T-cell (primary cell): ENCODE measurements at places on chromosomes 6 and 20. TPM values are rescaled to one million over a fixed set of nuclear protein-coding genes. Genes with fewer than 3 reads are reported as not detected.

DNA sequence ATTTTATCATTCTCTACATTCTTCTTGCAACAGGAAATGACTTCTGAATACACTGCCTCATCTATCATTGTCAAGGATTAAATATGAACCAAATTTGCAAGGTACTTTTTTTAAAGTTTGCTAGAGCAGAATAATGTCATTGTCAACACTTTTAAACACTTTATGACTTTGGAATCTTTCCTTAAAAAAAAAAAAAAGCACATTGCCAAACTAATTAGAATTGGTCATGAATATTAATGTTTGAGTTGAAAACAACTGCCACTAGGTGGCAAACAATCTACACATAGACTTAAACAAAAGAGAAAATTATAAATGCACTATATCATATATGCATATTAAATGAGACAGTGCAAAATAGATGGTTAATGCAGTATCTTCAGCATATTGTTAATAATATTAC is 32.5 kb upstream of the TMEM244 start:
- no peaks in the 10 kb centered on the region for H3K36me3 ChIP-seq
- no peaks in the 10 kb centered on the region for H3K27me3 ChIP-seq
- H3K4me1 ChIP-seq: no peaks in the 10 kb centered on the region

DNA sequence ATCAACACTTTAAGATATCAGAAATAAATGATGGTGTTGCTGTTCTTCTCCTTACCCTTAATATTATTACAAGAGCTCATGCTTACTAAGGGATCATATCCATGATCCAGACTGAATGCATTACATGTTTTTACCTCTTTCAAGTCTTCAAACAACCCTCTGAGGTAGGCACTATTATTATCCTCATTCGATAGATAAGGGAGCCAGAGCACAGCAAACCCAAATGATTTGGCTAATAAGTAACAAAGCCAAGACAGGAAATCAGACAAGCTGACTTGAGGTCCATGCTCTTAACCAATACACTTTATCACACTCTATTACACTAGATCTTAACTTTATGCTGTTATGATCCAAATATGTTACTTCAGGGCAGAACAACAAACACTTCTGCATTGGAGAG is 145.9 kb downstream of the RALGAPA2 start:
- no peak overlapping the region for H3K27ac ChIP-seq
- no peak for DNase-seq
- H3K4me1 ChIP-seq: no peaks in the 10 kb centered on the region
- H3K27me3 ChIP-seq: no peaks in the 10 kb centered on the region

- no peaks in the 10 kb centered on the region for H3K27me3 ChIP-seq
- H3K36me3 ChIP-seq: no peaks in the 10 kb centered on the region
- no peak overlapping the region for H3K27ac ChIP-seq
- no peak overlapping the region for H3K4me3 ChIP-seq
Observed at GRCh38 chr20:15742087-15742486, 831.2 kb downstream of the KIF16B start.

Gene ESR1
- 7.3 TPM for total RNA-seq

Gene CRYBG1
- 33.6 TPM for total RNA-seq

Gene NOL4L
- 88.8 TPM for total RNA-seq

Gene SIRPA
- 0.72 TPM for total RNA-seq
